SIG-M5 (cell line): ENCODE measurements at places on chromosomes 13 and 19.

DNA sequence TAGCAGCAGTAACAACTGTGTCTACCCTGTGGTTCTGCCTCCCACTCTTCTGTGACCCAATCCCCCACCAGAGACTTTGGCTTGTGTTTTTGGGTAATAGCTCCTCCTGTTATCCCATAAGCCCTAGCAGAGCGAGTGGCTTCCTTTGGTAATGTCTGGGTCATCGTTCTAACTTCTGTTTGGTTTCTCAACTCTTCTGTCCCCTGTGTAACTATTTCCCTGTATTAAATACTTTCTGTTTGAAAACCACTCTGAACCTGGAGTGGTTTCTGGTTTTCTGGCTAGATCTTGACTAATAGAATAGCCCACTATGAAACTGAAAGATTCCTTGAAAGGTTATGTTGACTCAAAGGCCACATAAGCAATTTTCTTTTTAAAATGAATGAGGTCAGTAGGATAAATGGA, 350.0 kb downstream of the DCT start:
- no peak for DNase-seq

DNA sequence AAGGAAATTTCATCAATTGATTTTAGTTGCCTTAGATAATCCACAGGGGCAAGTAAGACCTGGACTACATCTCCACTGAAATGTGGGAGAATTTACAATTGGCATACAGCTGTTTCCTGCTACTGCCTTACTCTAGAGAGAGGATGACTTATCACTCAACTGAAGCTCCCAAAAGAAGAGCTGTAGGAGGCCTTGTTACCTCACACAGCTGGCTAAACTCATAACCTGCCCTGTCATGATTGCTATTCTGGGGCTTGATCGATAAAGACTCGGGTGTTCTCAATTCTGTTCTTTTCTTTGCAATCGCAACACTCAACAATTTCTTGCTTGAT, 1396.4 kb downstream of the EFNB2 start:
- DNase-seq = no peak

GRCh38 chr19:18606281-18607225, at the start of gene CRLF1:
Gene CRLF1 (minus strand): TSS chr19:18606799. CDS start chr19:18606656, 143 bp downstream.
- DNase-seq = no peak

GRCh38 chr19:23093832-23094231, 23.0 kb upstream of the ZNF730 start:
- no peak for DNase-seq

GRCh38 chr13:107642831-107643230, 572.5 kb downstream of the LIG4 start:
- DNase-seq = no peak

GRCh38 chr19:11418094-11418548, 993 bp downstream of the RGL3 start:
- DNase-seq = no peak

DNA sequence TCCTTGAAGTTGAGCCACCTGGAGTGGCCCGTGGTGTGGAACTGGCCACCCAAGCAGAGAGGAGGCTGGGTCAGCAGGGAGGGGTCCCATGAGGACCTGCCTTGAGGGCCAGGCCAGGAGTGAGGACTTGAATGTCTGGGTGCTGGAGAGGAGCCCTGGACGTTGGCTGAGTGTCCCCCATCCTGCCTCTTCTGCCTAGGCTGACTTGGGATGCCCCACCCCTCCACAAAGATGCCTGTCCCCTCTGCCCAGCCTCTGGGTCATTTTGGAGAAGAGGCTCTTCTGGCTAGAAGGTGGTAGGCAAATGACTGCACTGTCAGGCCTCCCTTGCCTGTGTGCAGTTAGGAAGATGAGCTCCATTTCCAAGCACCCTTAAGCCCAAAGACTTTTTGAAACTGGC, 1.7 kb downstream of the SSBP4 start:
- no peak for DNase-seq

- no peak for DNase-seq
These were observed 13.1 kb upstream of the GGACT start for GRCh38 chr13:100601716-100602115.

DNA sequence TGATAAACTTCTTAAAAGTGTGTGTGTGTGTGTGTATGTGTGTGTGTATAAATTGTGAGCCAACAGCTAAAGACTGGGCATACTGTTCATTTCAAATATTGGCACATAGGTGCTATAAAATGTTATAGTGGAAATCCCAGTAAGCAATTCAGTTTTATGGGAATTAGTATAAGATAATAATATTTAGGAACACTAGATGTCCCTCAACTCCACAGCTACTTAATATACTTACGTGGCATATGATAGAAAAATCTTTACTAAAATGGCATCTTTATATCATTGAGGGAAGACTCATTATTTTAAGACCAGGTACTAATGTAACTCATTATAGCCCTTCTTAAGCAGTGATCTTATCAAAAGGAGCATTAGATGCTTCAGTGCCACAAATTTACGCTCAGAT, 266.2 kb downstream of the MAB21L1 start:
- no peak for DNase-seq

DNA sequence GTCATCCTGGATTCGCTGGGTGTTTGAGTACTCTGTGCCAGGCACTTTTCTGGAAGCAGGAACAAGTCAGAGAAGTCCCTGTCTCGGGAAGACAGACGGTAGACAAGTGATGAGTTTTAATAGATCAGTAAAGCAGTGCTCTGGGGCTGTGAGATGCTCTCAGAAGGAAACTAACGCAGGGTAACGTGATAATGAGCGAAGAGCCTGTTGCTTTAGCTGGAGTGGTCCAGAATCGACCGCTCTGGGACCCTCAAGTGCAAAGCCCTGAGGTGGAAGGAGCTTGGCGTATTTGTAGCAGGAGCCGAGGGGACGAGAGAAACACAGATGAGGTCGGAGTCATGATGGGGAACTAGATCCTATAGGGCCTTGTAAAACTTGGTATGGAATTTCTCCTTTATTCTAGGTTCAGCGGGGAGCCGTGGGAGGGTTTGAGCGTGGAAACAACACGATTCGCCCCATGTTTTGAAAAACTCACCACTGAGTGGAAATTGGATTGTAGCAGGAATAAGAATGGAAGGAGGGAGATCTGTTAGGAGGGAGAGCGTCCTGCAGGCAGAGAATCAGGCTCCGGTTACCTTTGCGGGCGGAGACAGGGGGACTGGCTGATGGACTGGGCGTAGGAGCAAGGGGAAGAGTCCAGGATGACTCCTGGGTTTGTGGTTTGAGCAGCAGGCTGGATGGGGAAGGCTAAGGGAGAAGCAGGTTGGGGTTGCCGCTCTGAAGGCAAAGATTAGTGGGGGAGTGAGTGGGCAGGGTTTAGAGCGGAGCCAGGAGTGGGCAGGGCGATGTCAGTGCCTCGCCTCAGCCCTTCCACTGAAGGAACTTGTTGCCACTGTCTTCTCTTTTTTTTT, 763 bp downstream of the POLD1 start:
- DNase-seq = no peak

DNA sequence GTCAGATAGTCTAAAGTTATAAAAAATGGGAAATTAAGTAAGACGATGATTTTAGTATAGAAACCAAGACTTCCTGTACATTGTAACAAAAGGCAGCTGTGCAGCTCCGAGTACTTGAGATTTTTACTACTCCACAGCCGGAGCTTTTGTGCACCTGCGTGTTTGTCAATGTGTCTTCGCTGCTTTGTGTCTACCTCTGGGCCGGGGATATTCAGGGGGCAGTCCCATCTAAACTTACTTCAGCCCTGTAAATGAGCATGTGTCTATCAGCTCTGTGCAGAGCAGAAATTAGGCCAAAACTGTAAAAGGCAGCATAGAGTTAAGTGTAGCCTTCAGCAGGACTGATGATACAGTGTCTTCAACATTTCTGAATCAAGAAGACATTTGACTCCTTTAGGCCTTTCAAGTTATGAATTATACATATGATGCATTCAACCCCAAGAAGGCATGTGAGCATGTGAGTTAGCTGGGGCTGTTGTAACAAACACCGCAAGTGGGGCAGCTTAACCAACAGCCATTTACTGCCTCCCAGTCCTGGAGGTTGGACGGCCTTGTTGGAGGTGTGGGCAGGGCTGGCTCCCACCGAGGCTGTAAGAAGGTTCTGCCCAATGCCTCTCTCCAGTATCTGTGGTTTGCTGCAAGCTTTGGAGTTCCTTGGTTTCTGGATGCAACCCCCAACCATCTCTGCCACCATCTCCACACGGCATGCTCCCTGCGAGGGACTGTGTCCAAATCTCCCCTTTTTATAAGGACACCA, 191.0 kb upstream of the IRS2 start:
- DNase-seq = no peak

GRCh38 chr13:76745261-76746200, 140.7 kb downstream of the KCTD12 start:
- peak; percentile 94 for DNase-seq

DNA sequence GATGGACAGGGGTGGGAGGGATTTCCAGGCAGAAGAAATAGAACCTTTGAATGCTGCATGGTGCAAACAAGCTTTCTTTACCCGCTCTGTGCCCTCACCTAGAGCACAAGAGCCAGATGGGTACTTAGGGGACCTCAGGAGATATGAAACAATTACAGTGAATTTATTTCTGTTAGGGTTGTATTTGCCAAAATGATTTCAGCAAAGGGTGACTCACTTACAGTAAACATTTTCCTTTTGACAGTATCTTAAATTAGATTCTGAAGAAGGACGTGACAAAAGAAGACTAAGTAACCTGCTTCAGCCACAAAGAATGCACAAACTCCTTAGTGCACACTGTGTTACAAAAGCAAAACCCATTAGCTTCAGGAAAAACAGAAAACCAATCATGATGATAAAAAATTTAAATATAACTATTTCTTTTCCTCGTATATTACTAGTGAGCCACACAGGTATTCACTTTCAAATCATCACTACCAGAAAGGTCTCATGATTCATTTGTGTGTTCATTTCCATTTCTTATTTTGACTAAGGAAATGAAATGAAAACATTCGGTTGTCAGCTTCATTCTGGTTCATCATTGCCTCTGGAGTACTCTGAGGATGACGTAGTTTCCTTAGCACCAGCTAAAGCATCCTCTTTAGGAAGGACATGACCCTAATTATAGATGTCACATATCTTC, 158.8 kb downstream of the NHLRC3 start:
- DNase-seq = no peak

GRCh38 chr13:113607056-113607888, 22.7 kb downstream of the TFDP1 start:
- DNase-seq = no peak

- DNase-seq = peak; percentile 59
These were observed at the start of gene VAV1 for GRCh38 chr19:6772028-6772865. Gene VAV1 (plus strand): TSS chr19:6772708. CDS start chr19:6772808, 100 bp downstream.

DNA sequence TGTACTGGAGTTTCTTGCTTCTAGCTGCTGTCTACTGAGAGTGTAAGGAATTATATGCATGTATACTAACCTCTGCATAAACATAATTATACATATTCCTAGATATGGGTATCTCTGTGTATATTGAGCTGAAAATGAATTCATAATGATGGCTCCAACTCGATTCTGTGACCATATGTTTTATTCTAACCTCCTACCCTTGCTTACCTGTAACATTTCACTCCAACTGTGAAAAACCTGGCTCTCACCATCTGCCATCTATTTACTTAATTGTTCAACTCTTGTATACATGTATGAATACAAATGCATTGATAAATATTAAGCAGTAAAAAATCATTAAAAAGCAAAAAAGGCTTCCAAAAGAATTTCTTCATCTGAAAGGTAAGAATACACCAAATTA, 1729.5 kb upstream of the SPRY2 start:
- DNase-seq = no peak

DNA sequence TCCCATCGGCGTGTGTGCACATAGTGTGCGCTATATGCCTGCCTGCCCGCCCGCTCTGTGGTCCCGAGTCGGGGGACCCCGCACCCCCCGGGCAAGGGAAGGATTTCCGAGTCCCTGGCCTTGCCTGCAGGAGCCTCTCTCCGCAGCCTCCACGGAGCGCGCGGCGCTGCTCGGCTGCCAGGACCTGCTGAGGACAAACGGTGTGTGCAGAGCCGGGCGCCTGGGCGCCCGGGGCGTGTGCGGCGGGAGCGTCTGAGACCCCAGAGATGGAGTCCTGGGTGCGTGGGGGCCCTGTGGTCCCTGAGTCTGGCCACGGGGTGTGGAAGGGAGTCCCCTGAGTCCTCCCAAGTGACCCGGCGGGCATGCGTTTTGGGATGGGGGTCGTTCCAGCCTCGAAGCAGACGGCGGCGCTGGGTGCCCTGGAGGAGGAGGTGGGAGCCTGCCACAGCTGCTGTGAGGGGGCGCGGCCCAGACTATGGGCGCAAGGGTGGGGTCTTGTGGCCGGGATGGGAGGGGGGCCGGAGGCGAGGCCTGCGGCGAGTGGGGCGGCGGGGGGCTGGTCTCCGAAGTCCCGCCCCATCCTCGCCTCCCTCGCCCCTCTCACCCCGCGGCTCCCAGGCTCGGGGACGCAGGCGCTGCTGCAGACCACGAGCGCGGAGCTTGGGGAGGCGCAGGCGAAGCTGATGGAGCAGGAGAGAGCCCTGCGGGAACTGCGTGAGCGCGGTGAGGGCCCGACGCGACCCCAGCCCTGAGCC, 25.3 kb downstream of the CLEC4M start:
- DNase-seq = no peak

GRCh38 chr13:112952759-112953551, 16.1 kb upstream of the MCF2L start:
- DNase-seq = no peak

- no peak for DNase-seq
These were observed 7.6 kb downstream of the PRR36 start for GRCh38 chr19:7866399-7867091.

GRCh38 chr19:42071247-42071646, 1.2 kb upstream of the GRIK5 start:
- no peak for DNase-seq

DNA sequence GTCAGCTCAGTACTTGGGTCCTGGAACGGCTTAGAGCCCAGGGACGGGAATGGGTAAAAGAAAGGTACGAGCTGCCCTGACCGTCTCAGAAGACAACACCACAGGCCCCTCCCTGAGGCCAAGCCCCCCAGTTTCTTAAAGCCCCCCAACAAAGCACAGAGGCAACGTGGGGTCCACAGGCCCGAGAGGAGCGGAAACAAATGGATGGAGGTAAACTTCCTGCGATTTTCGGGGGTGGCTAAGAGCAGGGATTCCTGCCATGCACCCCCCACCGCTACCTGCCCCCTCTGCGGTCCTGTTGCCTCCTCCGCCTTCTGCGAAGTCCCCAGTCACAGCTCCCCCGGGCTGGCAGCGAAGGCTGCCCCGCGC, 48.2 kb downstream of the PTPRS start:
- no peak for DNase-seq

DNA sequence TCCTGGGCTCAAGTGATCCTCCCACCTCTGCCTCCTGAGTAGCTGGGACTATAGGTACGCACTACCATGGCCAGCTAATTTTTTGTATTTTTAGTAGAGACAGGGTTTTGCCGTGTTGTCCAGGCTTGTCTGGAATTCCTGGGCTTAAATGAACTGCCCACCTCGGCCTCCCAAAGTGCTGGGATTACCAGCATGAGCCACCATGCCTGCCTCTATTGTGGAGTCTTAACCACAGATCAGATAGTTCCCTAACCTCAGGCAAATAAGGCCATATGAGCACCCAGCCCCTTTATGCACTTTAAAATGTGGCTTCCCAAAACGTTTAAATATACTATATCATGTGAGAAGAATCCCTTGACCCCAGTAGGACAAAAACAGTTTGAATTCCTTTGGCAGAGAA, 16.4 kb downstream of the CNMD start:
- DNase-seq = no peak
